K562 (cell line): ENCODE measurements at places on chromosomes 4 and X.

DNA sequence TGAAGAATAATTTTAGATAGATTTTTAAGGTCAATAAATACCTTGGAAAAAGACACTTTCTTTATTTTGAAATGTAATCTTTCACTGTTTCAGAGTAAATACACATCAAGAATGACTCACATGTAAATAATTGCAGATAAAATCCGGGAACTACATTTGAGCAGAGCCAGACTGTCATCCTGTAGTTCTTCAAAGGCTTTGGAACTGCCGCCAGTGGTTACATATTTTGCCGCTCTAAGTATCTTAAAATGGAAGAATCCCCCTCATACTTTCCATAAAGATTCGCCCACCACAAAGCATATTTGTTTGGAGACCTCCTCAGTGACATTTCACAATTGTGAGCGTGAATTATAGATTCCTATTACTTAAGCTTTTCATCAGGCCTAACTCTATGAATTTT is 607.8 kb upstream of the ZFP42 start:
- no peak for DNase-seq

GRCh38 chrX:37776283-37776986 is 3.4 kb upstream of the CYBB start:
- no peak for DNase-seq

DNA sequence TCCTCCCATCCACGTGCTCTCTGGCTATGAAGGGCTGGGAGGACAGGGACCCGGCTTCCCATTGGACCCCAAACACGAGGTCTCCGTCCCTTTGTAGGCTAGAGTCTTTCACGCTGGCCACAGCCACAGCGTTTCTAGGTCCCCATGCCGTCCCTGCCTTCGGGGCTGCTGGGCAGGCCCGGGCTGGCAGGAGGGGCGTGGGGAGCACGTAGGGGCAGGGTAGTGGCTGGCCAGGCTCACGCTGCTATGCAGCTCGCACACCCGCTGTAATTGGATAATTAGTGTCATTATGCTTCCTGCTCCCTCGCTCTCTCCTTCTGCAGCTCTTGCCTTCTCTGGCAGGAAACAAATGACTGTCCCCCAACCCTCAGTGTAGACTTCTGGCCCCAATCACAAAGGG is 9.8 kb downstream of the ATP2B3 start:
- no peak for DNase-seq

GRCh38 chr4:109294468-109295020 is 7.9 kb downstream of the COL25A1 start:
- DNase-seq = no peak

GRCh38 chr4:123288309-123289025 is 108.1 kb upstream of the SPRY1 start:
- DNase-seq = no peak

DNA sequence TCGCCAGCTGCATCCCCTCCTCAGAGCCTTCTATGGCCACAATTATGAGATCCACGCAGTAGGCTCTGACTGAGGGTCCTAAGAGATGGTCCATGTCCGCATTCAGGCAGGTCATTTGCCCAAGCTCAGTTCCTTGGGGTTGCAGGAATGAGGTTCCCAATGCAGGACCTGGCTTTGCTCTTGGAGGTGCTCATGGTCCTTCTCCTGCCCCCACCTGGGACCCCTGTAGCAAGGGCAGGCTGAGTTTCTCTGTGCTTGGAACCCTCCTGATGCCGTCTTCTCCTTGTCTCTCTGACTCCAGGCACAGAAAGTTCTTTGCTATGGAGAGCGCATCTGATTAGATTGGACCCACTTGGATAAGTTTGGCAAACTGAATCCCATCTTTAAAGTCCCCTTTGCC is 16.5 kb upstream of the SHOX start:
- no peak for DNase-seq
